Activated T-cell treated with anti-CD3 and anti-CD28 coated beads, Interleukin-2, amount 50 U/mL, for 24 hours (primary cell): ENCODE measurements at places on chromosomes 11 and 22.

DNA sequence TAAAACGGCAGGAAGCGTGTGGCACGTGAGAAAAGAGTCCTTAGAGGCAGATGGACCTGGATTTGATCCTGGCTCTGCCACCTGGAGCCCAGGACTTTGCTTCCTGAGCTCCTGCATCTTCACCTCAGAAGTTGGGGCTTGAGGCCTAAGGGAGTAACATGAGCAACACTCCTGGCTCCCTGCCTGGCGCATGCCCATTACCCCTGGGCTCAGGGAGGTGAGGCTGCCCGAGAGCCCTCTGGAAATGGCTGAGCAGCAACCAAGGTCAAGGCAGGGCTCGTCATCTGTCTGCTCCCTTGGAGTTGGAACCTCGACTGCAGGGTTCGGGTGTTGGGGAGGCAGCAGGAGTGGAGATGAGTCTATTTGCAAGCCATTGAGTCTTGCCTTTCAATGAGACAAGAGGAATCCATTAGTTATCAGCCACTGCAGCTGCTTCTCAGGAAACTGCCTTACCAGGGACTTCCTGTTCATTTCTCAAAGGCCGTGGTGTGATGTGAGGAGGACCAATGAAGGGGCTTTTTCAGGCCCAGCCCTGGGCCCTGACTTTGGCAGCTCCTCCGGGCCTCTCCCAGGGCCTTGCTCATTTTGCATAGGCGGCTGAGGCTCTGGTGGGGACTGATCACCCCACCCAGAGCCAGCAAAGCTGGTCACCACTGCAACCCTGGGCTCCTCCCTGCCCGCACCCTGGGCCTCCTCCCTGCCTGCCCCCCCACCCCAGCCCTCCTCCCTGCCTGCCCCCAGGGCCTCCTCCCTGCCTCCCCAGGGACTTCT lies 6.4 kb downstream of the FADS2 start:
- DNase-seq: peak; percentile 59

- DNase-seq: no peak
These were observed 1119.1 kb upstream of the TENM4 start for GRCh38 chr11:80559942-80560341.

GRCh38 chr11:2687782-2688191 lies 12.0 kb downstream of the KCNQ1OT1 start:
- DNase-seq: no peak

DNA sequence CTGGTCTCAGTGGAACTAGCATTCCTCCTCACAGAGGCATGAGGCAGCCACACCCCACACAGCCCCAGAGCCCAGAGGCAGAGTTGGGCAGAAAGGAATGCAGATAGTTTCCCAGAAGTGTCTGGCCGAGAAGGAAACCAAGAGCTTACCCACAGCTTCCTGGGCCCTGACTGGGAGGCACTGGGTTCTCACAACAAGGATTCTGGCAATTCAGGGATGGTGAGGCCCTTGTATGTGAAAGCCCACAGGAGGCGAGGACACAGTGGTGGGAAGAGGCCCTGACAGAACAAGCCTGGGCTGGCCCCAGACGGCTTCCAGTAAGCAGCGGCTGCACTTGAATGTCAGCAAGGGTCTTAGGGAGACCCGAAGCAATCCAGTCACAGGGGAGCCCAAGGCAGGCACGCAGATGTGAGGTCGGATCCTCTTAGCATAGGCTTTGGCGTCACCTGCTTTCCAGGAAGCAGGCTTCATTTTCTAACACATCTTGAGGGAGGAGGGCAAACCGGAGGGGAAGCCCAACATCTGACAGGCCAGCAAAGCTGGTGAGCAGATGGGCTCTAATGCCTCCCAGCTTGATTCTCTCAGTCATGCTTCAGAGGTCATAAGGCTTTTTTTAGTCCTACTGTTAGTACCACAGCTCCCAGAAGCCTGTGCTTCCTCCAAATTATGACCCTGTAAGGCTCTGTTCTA lies 78.3 kb upstream of the AKIP1 start:
- DNase-seq: no peak

- no peak for DNase-seq
These were observed 182.5 kb downstream of the SOX6 start for GRCh38 chr11:16173798-16174197.

- DNase-seq: no peak
These were observed 1.5 kb downstream of the RANGAP1 start for GRCh38 chr22:41284465-41284864.

GRCh38 chr11:203945-204586 lies 3.1 kb downstream of the BET1L start:
- no peak for DNase-seq

GRCh38 chr22:20648306-20648903 lies 125.5 kb upstream of the SERPIND1 start:
- no peak for DNase-seq
